ENCODE measurements at places on chromosomes 7 and 10.

DNA sequence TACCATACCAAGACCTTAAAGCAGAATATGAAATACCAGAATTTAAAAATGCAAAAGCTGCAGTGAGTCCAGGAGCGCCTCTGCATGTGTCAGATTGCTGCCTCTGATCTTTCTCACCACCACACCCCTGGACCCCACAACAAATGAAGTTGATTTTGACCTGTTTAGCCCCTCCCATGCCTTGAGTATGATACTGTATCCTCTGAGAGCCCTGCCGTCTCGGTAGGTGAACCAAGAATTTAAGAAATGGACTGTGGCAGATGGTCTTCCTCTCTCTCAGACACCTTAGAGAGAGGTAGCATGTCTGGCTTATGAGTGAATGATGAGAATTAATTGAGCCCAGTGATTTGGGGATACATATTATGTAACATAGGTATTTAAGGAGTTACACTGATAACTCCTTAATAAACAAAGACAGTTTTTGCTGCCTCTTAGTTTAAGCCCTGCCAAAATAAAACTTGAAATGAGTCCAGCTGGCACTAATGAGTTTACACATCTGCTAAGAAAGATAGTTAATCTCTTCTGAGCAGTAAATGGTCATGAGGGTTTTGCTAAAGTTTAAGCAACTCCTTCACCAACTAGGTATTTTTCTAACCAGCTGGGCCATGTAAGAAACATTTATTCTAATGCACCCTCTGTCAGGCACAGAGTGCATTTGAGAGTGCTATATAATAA, 4.5 kb upstream of the TFPI2 start:
- DNase-seq, result no peak

DNA sequence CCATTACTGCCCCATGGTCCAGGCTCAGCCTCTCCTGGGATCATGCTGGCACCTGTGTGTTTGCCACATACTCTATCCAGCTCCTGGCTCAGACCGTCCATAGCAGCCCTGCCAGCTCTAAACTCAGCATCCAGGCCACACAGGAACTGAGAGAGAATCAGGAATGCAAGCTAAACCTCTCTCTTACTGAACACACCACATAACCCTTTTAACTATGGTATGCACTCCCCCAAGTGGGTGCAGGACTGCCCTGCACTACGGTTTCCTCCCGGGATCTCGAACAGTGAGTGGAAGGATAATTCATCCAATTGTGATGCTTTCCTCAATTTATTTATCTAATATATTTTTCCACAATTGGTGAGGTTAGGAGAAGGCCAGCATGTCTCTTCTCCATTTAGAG, 17.1 kb upstream of the ZNF800 start:
- DNase-seq, result no peak

GRCh38 chr7:102044984-102045673, 227.7 kb downstream of the CUX1 start:
- DNase-seq, result no peak

- DNase-seq, result no peak
Measured at GRCh38 chr7:154792436-154793055, 210.4 kb downstream of the PAXIP1 start.

GRCh38 chr7:46153951-46154787, 233.1 kb upstream of the IGFBP3 start:
- no peak for DNase-seq

DNA sequence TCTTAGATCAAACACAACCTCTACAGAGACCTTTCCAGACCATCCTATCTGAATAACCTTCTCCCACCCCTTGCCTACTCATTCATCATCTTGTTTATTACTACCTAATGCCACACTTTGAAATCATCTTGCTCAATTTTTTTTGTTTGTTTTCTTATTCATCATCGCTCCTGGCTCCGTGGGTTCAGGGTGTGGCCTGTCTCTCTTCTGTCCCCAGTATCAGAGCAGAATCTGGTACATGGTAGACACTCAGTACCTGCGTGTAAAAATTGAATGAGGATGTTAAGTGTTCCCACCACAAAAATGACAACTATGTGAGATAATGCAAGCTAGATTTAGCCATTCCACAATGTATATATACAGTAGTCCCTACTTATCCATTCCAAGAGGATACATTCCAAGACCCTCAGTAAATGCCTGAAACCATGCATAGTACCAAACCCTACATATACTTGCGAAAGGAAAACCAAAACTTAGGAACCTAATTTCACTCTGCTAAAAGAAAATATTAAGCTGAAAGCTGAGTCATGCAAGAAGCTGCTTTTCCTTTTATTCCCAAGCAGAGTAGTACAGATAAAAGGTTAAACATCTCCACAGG, 72.1 kb upstream of the SEC61G start:
- no peak for DNase-seq
